Cortex of kidney (tissue), 1 donor: ENCODE measurements at places on chromosomes 11 and 22.

- DNase-seq: no peak
Observed at GRCh38 chr11:32015427-32015826, 75.4 kb upstream of the RCN1 start.

GRCh38 chr22:21823740-21824444 is 43.6 kb downstream of the MAPK1 start:
- DNase-seq: no peak

GRCh38 chr11:110454609-110455008 is 24.9 kb downstream of the FDX1 start:
- DNase-seq: no peak

- DNase-seq: no peak
Observed at GRCh38 chr11:125939081-125939521, 6.7 kb upstream of the VSIG10L2 start.

DNA sequence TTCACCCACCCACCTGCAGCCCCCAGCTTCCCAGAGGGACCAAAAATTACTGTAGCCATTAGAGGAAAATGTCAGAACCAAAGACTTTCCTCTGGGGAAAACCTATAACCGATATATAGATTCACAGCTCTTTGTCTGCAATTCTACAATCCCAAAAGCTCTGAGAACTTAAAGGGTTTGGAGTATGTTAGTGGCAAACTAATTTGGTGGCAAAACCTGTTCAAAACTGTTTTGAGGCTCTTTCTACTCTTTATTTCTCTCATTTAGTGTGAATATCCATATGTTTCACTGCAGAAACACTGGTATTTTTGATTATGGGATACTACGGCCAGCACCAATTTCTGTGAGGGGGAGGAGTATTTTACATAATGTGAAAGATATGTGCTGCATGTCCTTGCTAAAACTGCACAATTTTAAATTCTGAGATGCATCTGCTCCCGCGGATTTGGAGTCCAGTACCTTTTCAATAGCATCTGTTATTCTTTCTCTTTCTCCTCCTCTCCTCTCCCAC is 87.5 kb upstream of the MTNR1B start:
- no peak for DNase-seq

GRCh38 chr22:50674606-50675552 is 2.3 kb downstream of the SHANK3 start:
- DNase-seq: no peak

DNA sequence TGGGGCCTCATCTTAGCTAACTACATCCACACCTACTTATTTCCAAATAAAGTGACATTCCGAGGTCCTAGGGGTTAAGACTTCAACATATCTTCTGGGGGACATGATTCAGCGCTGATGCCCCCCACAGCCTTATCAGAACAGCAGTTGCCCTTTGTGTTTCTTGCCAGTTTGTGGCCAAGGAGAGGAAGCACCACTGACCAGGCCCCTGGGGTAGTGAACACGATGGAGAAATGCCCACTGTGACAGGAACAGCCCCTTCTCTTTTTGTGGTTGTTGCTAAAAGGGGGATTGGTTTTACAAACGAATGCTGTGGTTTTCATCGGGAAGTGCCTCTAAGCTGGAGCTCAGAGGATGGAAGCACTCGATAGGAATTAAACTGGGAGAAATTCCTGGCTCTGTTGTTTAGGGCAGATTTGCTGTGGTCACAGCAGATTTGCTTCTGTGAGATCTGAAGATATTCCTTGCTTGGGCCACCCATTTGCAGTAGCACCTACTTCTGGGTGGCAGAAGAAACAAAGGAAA is 88.8 kb downstream of the ABTB2 start:
- DNase-seq: no peak

DNA sequence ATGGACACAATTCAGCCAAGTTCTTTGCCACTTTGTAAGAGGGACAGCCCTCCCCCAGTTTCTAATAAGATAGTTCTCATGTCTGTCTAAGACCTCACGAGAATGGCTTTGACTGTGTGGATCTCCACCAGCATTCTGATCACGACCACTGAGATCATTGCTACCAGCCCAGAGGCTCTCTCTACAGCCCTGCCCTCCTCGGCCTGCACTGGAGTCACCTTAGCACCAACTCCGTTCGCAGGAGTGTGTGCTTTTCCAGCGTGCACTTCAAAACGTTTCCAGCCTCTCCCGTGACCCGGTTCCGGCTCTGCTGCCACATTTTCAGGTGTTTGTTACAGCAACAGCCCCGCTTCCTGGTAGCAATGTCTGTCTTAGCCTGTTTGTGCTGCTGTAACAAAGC is 26.2 kb downstream of the TSPAN32 start:
- no peak for DNase-seq

DNA sequence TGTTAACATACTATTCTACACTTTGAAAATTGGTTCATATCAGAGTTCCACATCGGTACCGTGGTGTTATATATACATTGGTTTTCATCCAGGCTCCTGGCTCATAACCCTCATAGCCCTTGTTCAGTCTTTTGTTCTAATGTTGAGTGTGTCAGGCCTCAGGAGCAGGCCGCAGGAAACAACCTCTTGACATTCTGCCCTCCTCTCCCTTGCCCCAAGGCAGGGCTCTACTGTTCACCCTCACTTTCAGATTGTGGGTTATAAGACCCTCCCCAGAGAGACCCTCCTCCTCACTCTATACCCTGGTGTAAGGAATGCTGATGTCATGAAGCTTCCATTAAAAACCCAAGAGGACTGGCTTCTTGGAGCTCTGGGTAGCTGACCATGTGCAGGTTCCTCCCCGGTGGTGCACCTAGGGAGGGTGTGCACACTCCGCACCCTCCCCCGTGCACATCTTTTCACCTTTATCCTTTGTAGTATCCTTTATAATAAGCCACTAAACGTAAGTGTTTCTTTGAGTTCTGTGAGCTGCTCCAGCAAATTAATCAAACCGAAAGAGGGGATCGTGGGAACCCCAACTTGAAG is 12.1 kb downstream of the SSH3 start:
- no peak for DNase-seq

DNA sequence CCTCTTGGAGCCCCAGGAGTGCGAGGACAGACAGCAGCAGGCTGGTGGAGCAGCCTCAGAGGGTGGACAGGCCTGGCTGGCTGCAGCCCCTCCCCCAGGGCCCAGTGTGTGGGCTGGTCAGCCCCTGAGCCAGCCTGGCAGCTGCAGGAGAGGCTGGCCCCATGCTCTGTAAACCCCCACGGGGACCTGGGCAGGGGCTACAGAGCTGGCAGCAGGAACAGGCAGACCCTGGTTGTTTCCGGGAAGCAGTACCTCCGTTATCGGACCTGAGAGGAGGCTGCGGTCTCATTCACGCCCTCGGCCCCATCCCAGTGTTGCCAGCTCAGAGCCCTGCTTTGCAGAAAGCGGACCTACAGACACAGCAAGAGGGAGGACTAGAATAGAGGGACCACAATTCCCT is 38.5 kb upstream of the COMT start:
- no peak for DNase-seq

GRCh38 chr11:132158091-132158490 is 787.7 kb downstream of the NTM start:
- DNase-seq: no peak

GRCh38 chr11:64358907-64359711 is at the start of gene RPS6KA4:
RPS6KA4 (plus strand) TSS chr11:64359162; CDS start chr11:64359236, 74 bp downstream.
- DNase-seq: no peak

- no peak for DNase-seq
Observed at GRCh38 chr11:123238297-123238696, 43.2 kb upstream of the CLMP start.

- DNase-seq: no peak
Observed at GRCh38 chr22:46455446-46455845, 82.0 kb downstream of the CELSR1 start.

DNA sequence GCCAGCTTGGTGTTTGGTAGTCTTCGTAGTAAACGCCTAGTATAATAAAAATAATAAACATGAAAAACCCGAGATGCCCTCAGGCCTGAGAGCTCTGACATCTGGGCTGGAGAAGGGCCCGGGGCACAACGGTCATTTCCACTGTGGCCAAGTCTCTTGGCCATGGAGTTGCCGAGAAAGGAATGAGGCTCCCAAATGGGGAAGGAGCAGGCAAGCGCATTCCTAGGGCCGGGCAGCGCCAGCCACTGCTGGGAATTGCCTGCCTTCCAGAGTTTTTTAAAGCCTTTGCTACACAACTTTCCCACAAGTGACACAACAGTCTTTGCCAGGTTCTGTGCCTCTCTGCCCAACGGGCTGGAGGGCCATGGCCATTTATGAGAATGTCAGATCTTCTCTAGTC is 103.4 kb downstream of the NAV2 start:
- DNase-seq: no peak

DNA sequence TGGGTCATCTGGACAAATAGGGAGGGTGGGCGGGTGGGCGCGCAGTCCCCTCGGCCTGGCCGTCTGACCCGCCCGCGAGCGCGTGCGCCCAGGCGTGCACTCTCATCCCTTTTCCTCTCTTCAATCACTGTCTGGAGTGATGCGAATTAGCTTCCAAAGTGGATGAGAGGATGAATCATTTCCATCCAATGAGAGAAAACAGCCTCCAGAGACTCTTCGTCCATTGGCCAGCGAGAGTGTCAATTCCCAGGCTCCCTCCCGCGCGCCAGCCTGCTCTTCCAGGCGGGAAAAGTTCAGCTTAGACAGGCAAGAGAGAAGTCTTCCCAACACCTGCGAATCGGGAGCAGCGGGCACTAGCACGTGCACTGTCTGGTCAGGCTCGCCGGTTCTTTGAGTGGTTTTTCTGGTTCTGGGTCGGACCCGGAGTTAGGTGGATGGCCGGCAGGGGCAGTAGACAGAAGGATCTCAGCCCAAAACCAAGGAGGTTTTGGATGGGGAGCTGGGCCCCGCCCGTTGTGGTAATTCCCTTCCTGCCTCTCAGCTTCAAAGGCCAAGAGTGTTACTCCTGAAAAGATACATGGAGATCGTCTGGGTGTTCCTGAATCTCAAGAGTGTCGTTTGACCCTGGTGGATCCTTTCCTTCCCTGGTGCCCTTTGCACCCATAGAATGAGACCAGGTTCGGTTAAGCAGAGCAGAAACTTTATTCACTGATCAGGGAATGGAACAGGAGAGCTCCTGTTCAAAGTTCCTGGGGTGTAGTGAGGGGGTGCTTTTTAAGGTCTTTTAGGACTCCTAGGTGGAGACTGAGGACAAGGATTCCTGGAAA is 33.4 kb upstream of the GLYATL1 start:
- DNase-seq: no peak

DNA sequence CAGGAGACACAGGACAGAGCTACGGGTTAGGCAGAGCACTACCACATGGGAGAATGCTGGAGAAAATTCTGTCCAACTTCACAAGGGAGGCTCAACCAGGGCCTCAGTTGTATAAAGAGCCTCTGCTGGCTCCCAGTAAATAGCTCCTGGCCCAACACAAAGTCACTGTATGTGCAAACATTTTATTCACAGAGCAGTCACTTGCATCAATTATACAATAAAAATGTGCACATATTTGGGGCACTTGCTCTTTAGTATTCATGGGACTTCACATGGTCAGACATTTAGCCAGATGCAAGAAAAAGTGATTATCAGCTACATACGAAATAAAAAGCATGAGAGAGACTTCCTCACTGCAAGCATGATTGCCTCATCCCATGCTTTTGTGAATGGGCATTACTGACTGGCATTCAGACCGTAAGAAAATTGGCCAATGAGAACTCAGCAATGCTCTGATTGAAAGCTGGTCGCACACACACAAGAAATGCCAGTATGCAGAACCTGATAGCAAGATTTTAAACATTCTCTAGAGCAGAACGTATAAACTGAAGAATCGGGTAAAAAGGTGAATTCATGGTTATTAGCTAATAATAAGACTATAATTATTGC is 39.4 kb downstream of the BLID start:
- DNase-seq: no peak

DNA sequence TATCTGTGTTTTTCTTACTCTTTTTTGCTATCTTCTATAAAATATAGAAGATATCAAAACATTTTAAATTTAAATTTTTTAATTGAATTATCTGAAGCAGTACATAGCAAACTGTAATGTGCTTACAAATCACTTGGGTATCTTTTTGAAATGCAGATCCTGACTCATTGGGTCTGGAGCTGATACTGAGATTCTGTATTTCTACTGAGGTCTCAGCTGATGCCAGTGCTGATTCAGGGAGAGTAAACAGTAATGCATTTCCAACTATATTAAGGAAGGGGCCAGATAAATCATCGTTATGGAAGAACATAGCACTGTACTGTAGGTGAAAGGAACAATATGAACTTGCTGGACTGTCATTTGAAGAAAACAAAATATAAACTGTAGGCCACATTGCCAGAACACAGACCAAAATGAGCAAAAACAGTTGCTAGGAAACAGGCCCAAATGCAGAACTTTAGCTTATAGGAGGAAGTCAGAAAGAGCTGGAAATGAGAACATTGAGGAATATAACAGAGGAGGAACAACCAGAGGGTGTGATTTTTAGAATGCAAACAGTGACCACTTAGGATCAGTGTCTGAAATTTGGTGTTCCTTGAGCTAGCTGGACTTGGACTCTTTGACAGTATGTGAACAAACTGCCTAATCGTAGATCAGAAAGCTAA is 3.3 kb downstream of the ARL14EP start:
- DNase-seq: no peak

DNA sequence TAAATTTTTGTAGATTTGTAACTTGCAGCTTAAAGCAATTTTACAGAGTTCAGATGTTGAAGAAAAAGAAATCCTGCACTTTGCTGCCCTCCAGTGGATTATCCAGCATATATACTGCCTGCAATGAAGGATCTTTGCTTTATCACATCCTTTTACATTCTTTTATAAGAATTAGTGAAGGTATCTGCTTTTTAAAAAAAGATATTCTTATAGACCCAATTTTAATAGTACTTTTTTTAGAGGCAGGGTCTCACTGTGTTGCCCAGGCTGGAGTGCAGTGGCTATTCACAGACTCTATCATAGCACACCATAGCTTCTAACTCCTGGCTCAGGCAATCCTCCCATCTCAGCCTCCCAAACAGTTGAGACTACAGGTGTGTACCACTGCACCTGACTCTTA is 60.7 kb downstream of the TTC17 start:
- DNase-seq: no peak

DNA sequence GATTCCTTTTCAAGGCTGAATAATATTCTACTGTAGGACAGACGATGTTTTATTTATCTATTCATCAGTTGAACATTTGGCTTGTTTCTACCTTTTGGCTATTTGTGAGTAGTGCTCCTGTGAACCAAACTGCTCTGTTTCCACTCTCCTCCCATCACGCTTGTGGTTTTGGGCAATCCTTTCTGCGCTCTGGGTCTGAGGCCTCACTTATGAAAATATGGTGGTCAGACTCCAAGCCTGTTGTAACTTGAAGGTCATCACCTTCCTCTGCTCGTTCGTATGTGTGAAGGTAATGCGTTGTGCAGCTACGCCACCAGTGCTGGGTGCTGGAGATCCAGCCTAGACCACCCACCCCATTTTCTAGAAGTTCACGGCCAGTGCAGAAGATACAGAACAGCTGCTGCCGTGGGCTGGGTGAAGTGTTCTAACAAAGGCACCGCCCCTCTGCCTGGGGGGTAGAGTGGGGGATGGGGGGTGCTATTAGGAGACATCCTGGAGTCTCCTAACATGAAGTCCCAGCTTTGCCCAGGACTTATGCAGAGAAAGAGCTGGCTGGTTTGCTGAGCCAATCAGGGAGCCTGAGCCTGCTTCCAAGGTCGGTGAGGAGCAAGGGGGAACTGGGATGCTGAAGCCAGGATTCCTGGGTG is 21.0 kb downstream of the PTPN5 start:
- no peak for DNase-seq
